ENCODE measurements at places on chromosomes 5 and 9.

GRCh38 chr5:105803431-105803830 lies 1867.3 kb downstream of the EFNA5 start:
- no peak for DNase-seq

GRCh38 chr5:125612776-125613175 lies 810.4 kb upstream of the GRAMD2B start:
- DNase-seq: no peak

DNA sequence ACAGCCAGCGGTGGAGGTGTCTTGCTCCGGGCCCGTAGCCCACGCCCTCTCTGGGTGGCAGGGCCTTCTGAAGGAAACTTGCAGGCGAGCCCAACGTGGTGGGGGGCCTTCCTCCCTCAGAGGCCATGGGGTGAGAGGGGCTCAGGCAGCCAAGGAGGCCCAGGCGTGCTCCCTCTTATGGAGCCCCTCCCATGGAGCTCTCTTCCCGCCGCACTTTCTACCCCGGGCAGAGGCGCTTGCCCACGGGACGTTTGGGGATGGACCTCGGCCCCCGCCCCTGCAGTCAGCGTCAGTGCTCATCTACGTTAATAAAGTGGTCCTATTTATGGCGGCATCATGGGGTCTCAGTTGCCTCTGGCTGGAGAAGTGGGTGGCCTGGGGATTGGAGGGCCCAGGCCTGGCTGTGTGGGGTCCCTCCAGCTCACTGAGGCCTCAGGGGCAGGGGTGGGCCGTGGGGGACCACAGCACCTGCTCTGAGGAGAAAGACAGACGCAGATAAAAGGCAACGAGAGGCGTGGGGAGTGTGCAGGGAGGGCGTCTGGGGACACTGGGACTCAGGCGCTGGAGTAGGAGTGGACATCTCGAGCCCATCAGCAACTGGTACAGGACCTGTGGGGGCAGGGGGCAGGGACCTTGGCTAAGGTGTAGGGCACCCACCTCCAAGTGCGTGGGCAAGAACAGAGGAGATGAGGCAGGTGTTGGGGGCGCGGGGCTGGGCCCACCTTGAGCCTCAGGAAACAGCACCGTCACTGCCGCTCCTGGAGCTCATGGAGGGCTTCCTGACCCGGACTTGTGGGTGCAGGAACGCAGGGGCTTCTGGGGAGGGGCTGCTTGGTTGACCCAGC lies 33.8 kb downstream of the FAM163B start:
- DNase-seq: no peak

- no peak for DNase-seq
Measured at GRCh38 chr5:150485693-150486401, 22.1 kb upstream of the NDST1 start.

DNA sequence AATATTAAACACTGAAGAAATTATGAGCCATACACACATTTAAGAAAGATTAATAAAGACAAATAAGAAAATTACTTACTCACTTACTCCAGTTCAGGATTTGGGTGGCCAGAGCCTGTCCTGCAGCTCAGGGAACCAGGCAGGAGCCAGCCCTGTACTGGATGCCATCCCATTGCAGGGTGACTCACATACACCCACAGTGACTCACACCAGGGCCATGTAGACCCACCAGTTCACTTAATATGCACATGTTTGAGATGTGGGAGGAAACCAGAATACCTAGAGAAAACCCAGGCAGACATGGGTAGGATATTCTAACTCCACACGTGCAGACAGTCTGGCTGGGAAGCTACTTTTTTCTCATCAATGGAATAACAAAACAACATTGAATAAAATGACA lies 49.6 kb upstream of the ADRB2 start:
- DNase-seq: no peak

DNA sequence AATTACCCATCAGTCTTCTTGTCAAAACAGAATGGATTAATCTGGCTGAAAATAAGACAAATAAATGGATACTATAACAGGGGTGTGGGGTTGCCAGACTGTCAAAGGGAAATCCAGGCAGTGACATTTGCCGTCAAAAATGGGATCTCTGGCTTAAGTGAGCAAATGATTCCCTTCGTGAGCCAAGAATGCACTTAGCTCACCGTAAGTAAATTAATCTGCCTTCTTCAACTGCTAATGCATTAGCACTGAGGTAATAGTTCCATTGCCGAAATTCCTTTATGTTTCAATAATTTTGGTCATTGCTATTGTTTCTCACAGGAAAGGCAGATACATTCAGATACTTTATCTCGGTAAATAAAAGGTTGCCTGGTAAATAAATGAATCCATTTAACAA lies 377.8 kb downstream of the KIAA0825 start:
- DNase-seq: no peak

GRCh38 chr5:71013575-71013974 lies 11.6 kb downstream of the NAIP start:
- DNase-seq: no peak

DNA sequence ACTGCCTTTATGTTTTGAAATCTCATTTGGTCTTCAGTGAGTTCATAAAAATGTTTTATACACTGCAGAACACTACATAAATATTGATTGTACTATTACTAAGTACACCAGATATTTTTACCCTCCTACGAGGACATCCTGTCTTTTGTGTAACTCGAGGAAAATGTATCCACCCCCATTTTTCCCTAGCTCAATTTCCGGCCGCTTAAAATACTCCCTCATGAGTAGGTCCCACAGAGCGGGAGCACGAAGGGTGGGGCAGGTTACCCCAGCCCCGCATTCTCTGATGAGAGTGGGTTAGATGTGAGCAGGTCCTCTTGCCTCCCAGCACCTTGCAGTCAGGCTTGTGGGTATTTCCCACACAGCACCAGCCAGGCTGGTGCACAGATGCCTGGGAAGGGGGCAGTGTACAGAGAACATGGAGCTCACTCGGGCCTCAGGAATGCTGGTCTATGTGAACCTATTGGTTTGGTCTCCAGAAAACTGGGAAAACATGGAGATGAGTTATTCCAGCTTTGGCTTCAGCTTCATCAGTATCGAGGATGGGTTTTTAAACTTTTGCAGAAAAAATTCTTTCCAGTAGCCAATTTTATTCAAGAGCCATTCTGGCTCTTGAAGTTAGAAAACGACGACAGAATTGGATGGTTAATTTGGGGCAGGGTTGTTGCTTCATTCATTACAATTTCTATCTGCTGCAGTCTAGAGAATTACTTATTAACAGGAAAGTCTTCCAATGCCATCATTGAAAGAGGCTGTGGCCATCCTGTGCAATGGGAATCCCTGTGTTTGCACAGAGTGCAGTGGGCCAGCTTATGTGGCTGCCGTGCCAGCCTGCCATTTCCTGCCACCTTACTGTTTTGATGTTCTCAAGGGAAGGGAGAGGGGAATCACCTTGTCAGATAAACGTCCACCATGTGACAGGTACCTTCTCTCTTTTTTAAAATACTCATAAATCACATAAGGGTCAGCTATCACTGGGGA lies 73.2 kb downstream of the WDR41 start:
- DNase-seq: no peak

GRCh38 chr5:52870448-52870847 lies 82.7 kb downstream of the ITGA1 start:
- no peak for DNase-seq

DNA sequence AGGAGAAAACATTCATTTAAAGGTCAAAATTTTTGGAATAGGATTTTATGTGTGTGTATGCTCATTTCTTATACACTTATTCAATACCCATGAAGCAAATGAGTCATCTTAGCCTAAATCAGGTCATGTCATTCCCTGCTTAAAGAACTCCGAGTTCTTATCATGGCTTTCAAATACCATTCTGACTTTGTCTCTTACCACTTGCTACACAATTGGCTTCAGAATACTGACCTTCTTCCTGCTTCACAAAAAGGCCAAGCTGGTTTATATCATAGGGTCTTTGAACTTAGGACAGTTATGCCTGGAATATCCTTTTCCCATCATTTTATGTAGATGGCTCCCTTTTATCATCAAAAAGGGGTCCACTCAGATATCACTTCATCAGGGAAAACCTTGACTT lies 652.2 kb upstream of the WWC1 start:
- DNase-seq: no peak

DNA sequence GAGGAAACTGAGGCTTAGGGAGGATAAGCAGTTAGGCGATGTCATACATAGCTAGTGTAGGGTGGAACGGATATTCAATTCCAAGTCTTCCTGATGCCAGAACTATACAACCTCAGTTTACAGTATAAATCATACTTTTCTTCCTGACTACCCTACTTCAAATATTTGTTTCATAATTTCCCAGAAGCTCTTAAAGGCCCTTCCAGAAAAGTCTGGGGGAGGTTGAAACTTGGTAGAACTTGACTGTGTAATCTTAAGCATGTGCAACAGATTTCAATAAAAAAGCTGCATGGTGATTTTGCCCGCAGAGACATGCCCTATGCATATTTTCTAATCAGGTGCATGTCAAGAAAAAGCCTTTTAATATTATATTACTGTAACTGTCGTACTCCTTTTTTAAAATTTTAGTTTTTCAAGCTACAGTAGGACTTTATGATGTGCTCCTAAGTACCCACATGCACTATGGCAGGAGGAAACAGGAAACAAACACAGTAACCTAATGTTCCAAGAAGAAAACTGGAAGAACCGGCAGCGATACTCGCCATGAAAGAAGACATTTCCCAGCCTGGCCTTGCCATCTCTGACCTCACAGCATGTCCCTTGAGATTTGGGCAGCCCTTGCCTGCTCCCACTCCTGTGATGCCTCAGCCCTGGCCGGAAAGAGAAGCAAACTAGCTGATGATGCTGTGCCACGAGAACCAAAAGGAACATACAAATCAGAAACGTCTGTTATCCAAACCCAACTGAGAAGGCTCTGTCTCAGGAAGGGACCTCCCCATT lies 266.0 kb downstream of the EFNA5 start:
- no peak for DNase-seq

DNA sequence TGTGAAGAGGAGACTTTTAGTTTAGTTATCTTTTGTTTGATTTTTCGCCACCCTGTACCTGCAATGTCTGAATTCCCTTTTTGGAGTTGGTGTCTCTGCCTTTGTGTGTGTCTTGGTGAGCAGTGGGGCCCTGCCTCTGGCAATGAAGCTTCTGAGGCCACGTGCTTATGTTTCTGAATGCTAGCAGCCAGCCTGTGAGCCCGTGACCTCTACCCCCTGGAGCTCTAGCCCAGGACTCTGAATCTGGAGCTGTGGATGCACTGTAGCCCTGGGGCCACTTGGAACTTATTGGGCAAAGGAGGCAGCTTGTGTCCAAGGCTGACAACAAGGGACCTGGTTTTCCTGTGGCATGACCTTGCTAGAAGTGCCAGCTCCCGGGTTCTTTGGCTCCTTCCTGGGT lies 19.4 kb downstream of the ENTREP1 start:
- DNase-seq: no peak

DNA sequence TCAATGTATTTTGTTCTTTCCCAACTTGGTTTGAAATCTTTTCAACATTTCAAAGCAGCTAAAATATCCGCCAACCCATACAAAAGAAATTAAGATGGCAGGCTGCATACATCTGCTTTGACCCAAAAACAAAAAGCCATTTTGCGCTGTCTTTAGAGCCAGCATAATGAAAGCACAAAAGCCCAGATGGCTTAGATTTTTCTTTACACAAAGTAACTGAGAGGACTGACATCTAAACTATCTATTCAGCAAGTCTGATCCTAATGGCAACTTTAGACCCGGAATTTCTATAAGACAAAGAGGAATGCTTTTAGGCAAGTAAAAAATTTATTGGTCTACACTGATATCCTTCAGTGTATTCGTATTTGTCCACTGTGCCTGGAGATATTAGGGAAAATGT lies 86.3 kb downstream of the MYO10 start:
- DNase-seq: no peak

GRCh38 chr9:94868464-94868863 lies 142.0 kb downstream of the AOPEP start:
- DNase-seq: no peak

GRCh38 chr9:14027116-14027800 lies 286.7 kb downstream of the NFIB start:
- no peak for DNase-seq

GRCh38 chr5:65073250-65073661 lies 304.5 kb downstream of the CWC27 start:
- no peak for DNase-seq

GRCh38 chr9:126497660-126498275 lies 116.0 kb upstream of the LMX1B start:
- peak; percentile 17 for DNase-seq

DNA sequence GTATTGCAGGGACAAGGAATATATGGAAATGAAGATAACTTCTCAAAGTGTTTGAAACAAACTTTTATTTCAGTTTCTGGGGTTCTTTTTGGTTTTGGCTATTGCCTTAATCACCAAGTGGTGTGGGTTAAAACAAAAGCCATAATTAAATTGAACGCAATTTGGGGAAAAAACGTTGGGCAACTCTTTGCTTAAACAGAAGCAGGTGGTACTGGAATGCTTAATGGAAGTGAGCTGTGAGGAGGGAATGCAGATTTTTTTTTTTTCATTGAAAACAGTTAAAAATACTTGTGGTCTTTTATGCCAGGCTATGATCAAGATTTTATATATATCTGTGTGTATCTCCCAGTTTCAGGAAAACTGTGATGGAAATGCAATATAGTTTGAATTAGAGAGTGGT lies 195.7 kb upstream of the TUT7 start:
- no peak for DNase-seq

DNA sequence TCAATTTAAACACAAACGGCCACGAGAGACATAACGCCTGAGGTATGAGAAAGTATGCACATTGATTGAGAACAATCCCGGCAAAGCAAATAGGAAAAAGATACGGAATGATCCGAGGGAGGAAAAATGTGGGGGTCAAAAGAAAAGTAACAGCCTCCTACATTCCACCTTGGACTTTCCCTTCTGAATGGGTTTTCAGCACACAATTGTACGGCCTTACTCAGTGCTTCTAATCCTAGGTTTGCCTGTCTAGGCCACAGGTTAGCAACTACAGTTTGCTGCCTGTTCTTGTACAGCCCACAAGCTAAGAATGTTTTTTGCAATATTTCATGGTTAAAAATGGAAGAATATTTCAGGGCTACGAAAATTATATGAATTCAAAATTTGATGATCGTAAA lies 46.2 kb upstream of the RNF20 start:
- DNase-seq: no peak

DNA sequence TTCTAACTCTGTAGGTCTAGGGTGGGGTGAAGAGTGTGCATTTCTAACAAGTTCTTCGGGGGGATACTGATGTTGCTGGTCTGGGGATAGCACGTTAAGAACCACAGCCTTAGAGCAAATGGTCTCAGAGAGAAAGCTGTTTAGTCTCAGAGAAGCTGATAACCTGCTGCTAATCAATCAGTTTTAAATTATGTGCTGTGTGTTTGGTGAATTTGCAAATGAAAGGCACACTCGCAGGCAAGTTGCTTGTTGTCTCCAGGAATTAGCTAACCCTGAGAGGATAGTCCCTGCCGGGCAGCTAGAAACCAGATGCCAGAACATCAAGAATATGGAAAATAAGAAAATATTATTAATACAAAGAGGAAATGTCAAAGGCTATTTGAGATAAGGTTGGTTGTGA lies 79.2 kb downstream of the DMRT2 start:
- no peak for DNase-seq

DNA sequence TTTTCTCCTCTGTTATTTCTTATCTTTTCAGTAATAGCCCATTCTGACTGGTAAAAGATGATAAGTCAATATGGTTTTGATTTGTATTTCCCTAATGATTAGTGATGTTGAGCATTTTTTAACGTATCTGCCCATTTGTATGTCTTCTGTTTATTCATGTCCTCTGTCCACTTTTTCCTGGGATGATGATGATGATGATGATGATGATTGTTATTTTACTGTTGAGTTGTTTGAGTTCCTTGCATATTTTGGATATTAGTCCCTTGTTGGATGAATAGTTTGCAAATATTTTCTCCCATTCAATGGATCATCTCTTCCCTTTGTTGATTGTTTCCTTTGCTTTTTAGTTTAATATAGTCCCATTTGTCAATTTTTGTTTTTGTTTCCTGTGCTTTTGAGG lies 27.0 kb downstream of the UTP15 start:
- no peak for DNase-seq

All from CMK (cell line).